Activated CD8-positive, alpha-beta memory T cell treated with anti-CD3 and anti-CD28 coated beads for 1 hour (primary cell): ENCODE measurements at places on chromosomes 16 and 17.

DNA sequence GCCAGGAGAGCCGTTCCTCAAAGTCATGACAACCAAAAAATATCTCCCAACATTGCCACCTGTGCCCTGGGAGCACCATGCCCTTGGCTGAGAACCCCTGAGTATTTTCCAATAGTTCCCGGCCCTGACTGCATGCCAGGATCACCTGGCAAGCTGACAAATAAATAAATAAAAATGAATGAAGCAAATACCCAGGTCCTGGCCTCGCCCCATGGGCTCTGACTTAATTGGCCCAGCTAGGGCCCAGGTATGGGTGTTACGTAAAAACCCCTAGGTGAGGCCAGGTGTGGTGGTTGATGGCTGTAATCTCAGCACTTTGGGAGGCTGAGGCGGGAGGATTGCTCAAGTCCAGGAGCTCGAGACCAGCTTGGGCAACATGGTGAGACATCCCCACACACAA lies 2.7 kb upstream of the C16orf74 start:
- DNase-seq = no peak

DNA sequence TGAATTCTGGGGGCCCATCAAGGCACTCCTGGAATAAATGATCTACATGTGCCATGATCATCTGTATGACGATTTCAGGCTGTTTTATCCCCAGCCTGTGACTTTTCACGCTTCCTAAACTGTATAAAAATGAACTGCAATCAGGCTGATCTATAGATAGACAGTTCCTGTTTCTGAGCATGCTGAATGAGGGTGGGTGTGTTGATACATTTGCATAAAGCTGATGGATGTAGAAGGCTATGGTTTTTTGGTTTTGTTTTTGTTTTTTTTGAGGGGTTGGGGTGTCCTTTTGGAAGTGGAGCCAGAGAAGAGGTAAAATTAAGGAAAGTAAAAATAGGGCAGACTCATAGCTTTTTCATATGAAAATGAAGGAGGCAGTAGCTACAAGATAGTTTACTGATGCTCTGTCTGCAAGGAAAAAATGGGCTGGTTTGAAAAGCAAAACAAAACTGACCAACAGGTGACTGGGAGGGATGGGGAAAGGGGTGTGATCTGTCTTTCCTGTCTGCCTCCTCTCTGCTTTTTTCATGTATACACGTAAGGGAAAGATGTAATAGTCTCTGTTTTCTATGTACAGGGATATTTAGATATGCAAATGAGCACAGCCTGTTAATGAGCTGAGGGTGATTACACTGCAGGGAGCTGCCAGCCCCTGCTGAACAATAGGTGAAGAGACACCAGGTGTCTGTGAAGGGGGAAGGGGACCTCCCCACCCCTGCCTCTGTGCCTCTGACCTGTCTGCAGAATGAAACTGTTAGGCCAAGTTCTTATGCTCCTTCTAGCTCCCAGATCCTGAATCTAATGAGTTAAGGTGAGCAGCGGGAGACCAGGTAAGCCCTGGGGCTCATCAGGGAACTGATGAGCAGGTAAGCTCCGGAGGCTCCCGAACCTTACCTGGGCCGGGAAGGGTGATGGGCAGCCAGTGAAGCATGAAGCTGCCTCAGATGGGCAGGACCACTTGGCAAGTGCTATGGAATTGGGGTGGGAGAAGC lies 46.6 kb upstream of the LYRM9 start:
- no peak for DNase-seq

DNA sequence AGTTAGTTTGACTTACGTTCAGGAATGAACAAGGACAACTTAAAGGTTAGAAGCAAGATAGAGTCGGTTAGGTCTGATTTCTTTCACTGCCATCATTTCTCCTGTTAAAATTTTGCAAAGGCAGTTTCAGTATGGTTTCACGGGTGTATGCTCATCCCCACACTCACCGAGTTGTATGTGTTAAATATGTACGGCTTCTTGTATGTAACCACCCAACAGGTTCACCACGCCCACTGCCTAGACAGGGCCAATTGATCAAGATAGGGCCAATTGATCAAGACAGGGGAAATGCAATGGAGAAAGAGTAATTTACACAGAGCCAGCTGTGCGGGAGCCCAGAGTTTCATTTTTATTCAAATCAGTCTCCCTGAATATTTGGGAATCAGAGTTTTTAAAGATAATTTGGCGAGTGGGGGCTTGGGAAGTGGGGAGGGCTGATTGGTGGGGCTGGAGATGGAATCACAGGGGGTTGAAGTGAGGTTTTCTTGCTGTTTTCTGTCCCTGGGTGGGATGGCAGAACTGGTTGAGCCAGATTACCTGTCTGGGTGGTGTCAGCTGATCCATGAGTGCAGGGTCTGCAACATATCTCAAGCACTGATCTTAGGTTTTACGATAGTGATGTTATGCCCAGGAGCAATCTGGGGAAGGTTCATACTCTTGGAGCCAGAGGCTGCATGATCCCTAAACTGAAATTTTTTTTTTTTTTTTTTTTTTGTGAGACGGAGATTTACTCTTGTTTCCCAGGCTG lies 62.4 kb upstream of the PLCG2 start:
- no peak for DNase-seq

GRCh38 chr16:70399381-70399780 lies 39.5 kb downstream of the ST3GAL2 start:
- DNase-seq = no peak

DNA sequence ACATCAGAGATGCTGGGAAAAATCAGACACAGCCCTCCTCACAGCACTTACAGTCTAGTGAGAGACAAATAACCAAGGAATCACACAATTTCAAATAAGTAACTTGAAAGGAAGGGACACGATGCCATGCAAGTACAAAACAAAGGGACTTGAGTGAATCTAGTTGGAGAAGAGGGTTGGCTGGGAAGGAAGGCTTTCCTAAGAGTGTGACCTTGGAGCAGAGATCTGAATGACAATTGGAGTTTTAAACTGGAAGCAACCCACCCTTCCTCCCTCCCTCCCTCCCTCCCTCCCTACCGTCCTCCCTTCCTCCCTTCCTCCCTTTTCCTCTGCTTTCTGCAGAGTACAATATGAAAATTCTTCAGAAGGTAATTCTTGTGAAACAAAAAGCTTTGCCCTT lies 31.1 kb downstream of the ADAMTS18 start:
- DNase-seq = no peak

GRCh38 chr16:1206326-1206725 lies 18.7 kb downstream of the TPSG1 start:
- no peak for DNase-seq

GRCh38 chr16:49674351-49674851 lies 181.5 kb downstream of the ZNF423 start:
- DNase-seq = no peak

- peak; percentile 1 for DNase-seq
Observed at GRCh38 chr17:8629371-8630226, 926 bp downstream of the MYH10 start.

- DNase-seq = no peak
Observed at GRCh38 chr16:2090777-2091546, 43.2 kb downstream of the TSC2 start.

- DNase-seq = no peak
Observed at GRCh38 chr17:63116967-63117830, 151.2 kb downstream of the TANC2 start.

DNA sequence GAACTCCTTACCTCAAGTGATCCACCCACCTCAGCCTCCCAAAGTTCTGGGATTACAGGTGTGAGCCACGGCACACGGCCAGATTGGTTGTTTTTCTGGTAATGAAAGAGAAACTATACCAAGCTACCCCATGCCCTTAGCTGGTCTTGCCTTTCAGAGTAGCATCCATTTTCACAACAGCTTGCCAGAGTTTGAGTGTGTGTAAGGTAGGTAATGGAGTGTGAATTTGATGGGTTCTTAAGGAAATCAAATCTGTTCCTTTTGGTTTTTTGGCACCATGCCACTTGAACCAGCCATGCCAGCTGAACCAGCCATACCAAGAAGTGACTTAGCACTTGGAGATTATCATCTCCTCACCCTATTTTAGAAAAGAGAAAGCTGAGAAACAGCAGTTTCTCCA lies 5.1 kb downstream of the CALCOCO2 start:
- no peak for DNase-seq

DNA sequence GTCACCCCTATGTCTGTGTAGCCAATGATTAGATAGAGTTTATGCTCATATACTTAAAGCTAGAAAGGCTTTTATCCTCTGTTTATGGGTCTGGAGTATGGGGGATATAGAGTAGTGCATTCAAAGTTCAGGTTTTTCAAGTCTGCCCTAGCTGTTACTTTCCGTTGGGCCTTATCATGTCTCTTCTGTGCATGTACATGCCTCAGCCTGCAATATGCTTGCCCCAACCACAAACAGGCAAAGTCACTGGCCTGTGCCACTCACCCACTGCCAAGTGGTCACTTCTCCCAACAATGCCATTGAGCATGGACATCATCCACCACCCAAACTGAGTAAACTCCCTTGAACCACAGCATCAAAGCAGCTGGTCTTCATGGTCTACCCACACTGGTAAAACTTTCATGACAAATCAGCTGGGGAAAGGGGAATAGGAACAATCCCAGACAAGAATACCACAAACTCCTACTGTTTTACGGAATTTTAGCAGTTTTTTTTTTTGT lies 70.3 kb upstream of the C17orf78 start:
- no peak for DNase-seq

DNA sequence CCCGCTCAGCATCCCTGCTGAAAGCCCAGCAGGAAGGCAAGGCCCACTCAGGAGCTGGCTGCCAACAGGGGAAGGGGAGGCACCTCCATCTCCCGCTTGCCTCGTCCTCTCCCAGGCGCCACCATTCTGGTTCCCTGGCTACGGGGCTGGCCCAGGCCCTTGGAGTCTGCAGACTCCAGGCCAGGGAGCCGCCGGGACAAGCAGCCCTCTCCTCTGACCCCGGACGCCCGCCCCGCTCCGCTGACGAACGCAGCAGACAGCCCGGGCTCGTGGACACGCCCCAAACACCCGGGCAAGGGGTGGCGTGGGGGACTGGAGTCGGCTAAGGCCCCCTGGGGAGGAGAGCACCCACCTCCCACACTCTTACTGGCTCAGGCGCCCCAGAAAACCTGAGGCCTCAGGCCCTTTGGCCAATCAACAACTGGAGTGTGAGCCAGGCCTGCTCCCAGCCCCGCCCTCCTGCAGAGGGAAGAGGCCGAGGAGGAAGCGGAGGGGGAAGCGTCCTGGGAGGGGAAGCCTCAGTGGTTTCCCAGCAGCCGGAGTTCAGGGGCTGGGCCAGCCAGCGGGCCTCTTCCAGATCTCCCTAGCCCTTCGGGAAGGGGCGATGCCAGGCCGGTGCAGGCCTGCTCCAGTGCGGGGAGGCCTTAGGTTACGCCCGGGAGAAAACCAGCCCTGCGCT lies 4.2 kb downstream of the MNT start:
- DNase-seq = no peak

GRCh38 chr17:5832886-5833285 lies 237.3 kb upstream of the WSCD1 start:
- no peak for DNase-seq

DNA sequence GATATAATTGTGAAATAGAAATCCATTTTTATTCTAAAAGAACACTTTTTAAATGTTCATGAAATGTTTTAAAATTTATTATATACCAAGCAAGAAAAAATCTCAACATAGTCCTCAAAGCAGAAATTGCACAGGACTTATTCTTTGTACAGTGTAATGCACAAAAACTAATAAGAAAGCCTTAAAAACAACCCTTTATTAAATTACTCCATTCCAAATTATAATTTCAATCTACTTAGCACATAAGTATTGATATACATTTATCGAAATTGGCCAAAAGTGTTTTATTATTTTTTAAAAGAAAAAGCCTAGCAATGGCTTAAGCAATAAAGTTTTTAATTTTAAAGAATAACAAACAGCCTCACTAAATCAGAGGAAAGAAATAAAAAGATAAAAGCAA lies 19.1 kb downstream of the NLRC5 start:
- DNase-seq = no peak

DNA sequence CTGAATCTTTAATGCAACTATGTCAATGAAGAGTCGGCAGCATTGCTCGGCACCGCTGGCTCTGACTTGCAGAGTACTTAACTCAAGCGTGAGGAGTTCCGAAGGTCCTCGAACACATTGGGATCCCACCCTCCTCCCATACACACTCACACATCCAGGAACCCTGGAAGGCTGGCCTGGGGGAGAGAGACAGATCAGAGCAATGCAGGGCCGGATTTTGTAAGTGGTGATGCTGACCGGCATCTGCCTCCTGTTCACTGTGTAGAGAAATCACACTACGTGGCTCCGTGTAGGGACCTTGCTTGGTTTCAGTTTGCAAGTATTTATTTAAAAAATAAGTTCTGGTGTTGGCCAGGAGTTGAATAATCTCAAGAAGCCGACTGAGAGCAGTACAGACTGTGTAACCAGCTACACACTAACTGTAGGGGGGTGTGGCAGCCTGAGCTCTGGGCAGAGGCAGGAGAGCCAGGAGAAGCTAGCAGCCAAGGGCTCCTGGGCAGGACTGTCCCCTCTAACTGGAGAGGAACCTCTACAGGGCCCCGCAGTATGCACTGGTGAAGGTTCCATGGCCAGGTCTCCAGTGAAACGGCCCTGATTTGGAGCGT lies 190.2 kb upstream of the TNRC6C start:
- no peak for DNase-seq

DNA sequence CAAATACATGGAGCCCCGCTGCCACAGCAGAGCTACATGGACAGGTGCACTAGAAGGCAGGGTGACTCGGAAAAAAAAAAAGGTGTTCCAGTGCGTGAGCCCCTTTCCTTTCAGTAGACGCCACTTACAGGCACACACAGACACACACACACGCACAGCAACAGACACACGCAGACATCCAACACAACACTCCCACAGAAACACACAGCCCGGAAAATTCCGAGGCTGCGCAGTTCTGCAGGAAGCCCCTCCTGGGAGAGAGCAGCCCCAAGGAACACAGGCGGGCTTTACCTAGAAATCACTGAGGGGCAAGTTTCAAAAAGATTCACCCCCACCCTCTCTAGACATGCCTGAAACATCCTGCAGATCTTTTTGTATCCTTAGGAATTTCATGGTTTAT lies 136.0 kb upstream of the WSB1 start:
- DNase-seq = no peak

GRCh38 chr16:22663389-22664064 lies 150.4 kb upstream of the HS3ST2 start:
- DNase-seq = no peak

DNA sequence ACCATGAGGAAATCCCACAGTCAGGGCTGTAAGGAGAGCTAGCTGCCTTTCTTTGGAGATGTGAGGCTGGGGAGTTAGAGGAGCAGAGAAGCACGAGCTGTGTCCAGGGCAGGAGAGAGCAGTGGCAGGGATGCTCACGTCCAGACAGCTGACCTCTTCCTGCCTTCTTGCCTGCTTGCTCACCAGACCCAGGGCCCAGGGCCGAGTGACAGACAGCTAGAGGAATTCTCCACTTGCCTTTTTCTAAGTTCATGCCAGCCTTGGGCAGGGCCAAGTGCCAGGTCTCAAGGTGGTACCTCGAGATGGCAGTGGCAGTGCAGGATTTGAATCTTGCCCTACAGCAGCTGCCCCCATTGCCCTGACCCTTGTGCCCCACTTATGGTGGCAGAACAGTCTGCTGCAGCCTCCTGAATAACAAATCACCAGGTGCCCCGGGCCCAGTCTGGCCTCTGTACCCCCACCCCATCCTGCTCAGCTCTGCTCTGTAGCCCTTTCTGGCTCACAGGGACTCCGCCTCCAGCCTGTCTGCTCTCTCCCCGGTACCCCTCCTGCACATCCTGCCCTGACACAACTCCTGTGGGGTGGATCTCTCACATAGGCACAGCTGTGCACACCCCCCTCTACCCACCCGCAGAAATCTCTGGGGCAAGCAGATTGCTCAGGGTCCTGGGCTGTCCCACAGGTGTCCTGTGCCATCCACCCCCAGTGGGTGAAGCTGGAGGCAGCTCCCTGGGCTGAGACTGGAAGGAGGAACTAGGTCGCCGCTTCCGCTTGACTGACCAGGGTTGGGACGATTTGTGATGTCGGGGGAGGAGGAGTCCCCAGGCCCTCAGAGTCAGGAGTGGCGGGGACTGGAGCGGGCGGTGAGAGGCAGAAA lies 25.9 kb downstream of the GRIN2C start:
- no peak for DNase-seq
